Omental fat pad (tissue), 4 donors: ENCODE measurements at places on chromosomes 3 and 15.

GRCh38 chr3:99286266-99286845, 352.0 kb upstream of the COL8A1 start:
- no peak for DNase-seq

- no peak for DNase-seq
These were observed 187.0 kb upstream of the ATP10A start for GRCh38 chr15:26049900-26050657.

- DNase-seq, result no peak
These were observed 89.3 kb downstream of the LRIG1 start for GRCh38 chr3:66411474-66411873.

- no peak for DNase-seq
These were observed 7.3 kb downstream of the ILDR1 start for GRCh38 chr3:122014741-122015140.

- no peak for DNase-seq
These were observed 52.5 kb upstream of the SUCLG2 start for GRCh38 chr3:67706934-67707333.

DNA sequence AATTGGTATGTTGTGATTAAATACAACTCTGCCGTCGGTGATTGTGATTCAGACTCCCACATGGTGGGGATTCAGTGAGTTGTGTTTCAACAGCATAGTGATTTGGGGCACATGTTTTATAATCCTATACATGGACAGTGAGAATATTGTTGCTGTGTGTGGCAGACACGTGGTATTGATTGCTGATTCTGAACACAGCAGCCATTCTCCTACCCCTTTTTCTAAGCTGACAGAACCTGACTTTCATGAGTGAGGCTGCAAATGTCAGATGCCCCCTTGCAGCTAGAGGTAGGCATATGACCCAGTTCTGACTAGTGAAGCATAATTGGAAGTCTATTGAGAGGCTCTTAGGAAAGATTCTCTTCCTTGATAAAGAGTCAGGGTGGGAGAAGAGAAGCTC, 155.0 kb upstream of the STRIT1 start:
- no peak for DNase-seq

- DNase-seq, result no peak
These were observed 110.2 kb upstream of the PRTG start for GRCh38 chr15:55853134-55853533.

GRCh38 chr15:64755427-64755940, 19.9 kb downstream of the RBPMS2 start:
- no peak for DNase-seq

DNA sequence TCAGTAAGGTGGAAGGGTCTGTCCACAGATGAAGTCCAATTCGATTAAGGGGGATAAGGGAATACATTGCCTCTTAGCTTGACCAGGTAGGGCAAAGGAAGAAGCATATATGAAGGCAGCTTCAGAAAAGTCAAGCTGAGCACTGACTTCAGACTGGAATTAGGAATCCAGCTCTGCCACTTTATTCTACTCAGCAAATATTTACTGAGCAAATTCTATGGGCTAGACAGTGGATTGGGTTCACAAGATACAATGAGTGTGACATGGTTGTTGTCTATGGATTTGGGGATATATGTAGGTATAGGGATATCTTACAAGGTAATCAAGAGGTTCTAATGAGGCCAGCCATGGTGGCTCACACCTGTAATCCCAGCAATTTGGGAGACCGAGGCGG, 526 bp downstream of the ADIPOQ start:
- no peak for DNase-seq

DNA sequence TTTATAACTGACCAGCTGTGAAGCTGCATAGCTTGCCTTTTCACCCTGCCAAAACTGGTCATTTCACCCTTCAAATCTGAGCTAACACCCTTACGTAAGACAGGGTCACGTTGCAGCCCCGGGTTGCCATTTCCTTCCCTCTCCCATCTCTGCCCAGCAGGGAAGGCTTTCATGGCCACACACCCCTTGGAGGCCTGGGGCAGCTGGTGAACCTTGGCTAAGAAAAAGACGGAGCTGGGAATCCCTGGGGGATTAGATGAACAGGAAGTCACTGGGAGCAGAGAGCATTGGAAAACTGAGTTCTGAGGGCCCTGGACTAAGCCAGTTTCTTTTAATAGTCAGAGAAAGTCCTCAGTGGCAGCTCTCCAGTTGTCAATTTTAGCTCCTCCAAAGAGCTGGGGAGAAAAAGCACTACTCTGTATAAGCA, 67.8 kb downstream of the TTC23 start:
- no peak for DNase-seq

GRCh38 chr15:74243431-74243830, 7.3 kb downstream of the CCDC33 start:
- no peak for DNase-seq

GRCh38 chr3:44114142-44114541, 127.5 kb upstream of the TOPAZ1 start:
- no peak for DNase-seq

DNA sequence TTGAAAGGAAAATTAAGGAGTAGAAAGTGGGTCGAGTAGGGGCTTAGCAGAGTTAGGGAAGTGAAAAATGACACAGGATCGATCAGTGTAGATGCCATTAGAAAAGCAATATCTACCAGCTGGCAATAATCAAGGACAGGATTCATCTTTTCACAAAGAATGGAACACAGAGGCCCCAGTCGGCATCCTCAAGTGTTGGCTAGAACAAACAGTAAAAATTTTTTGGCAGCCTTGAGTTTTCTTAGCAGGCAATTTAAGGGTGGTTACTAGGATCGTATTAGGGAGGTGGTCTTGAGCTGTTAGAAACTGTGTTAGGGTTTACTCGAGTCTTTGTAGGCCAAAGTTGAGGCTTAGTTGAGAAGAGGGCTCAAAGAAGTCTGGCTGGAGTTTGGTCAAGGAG, 658.8 kb upstream of the SGO1 start:
- DNase-seq, result no peak

- no peak for DNase-seq
These were observed 241.1 kb downstream of the PLCL2 start for GRCh38 chr3:17125738-17126442.

- DNase-seq, result peak; percentile 33
These were observed 30.6 kb upstream of the ZSCAN2 start for GRCh38 chr15:84570164-84570735.

- DNase-seq, result no peak
These were observed 48.3 kb upstream of the RBP1 start for GRCh38 chr3:139587797-139588196.

- DNase-seq, result no peak
These were observed 1.1 kb downstream of the CHD2 start for GRCh38 chr15:92901072-92901761.

DNA sequence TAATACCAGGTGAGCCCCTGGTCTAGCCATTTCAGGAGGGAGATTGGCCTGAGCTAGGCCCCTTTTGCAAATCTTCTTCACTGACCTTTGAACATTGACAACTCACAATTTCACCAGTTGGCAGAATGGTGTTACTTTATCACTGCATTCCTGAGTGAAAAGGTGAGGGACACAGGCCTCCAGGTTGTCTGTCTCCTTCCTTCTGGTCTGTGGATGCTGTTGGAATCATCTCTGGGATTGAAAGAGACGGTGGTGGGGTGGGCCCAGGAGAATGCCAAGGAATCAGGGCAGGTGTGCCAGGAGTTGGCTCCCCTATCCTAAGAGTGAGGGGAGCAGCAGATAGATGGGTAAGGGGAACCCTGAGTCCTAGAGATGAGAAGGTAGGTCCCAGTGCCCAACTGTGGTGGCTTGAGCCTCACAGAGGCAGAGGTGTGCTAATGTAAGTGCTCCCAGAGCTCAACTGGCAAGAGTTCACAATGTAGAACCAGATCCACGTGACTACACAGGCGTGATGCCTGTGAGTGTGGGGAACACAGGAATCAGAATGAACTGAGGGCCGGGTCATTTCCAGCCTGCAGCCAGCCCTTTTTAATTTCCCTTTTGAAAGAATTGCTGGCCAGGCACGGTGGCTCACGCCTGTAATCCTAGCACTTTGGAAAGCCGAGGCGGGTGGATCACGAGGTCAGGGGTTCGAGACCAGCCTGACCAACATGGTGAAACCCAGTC, 11.2 kb downstream of the C3orf62 start:
- no peak for DNase-seq

GRCh38 chr3:54988838-54989630, 61.2 kb upstream of the LRTM1 start:
- peak; percentile 27 for DNase-seq

DNA sequence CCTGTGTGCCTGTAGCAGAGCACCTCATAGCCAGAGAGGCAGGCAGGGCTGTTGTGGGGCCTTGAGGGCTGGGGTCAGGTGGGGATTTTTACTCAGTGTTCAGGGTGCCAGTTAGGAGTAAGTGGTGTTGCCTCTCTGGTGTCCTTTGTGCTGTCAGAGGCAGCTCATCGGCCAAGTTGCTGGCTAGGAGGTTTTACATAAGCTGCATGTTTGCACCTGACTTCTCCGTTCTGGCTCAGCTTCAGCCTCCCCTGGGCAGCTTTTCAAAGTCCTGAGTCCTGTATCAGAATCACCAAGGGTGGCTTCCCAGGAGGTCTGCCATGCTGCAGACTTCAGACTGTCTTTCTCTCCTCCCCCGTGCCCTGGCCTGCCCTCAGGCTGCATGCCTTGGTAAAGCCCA, 242.6 kb upstream of the TPM1 start:
- no peak for DNase-seq

GRCh38 chr3:38610934-38611333, 38.6 kb downstream of the SCN5A start:
- no peak for DNase-seq

GRCh38 chr3:132847849-132848625, 125.8 kb upstream of the NPHP3 start:
- DNase-seq, result no peak

GRCh38 chr3:16589867-16590624, 15.2 kb downstream of the DAZL start:
- DNase-seq, result no peak

- DNase-seq, result no peak
These were observed 206.9 kb upstream of the TRIM42 start for GRCh38 chr3:140470962-140471361.

- DNase-seq, result no peak
These were observed 141.9 kb upstream of the SMAD3 start for GRCh38 chr15:66923438-66923881.

GRCh38 chr3:146160321-146160963, 542 bp downstream of the PLOD2 start:
- DNase-seq, result no peak

GRCh38 chr15:74468341-74469032, 7.5 kb upstream of the UBL7 start:
- no peak for DNase-seq

DNA sequence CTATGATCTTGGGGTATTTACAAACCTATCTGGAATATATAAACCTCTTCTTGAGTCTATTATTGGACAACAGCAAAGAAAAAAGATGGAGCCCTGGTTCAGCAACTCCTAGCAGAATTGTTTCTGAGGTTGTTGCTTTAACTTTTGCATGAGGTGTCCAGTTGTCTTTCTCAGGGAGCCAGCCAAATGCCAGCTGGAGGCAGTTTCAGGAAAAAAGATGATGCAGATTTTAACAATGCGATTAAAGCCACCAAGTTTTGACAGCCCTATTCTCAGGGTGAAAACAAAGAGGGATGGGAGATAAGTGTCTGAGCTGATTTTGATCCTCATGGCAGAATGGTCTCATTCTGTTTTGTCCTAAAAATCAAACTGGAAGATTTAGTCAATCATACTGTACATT, 181.6 kb upstream of the RASGRP1 start:
- DNase-seq, result no peak

GRCh38 chr3:144073698-144074097, 102.1 kb downstream of the DIPK2A start:
- DNase-seq, result no peak

- DNase-seq, result no peak
These were observed 37.7 kb upstream of the PARP14 start for GRCh38 chr3:122642935-122643334.

DNA sequence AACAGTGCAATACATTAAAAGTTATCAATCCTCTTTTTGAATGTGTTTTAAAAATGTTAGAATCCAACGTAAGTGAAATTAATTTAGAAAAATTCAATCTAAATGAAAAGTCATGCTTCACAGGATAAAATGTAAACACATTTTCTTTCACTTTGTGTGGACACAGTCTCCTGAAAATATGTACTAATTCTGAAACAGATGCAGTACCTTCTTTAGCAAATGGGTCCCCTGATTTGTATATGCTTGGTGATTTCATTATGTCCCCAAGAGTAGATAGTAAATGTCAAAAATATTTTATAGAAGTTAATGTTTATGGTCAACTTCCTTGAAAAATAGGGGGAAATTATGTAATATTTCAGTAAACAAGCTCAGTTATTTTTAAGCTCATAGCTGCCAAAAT, 28.9 kb downstream of the FOXP1 start:
- no peak for DNase-seq

GRCh38 chr15:89409184-89410038, 74.8 kb upstream of the POLG start:
- no peak for DNase-seq

- DNase-seq, result no peak
These were observed 25.6 kb upstream of the C3orf62 start for GRCh38 chr3:49302613-49303012.

- no peak for DNase-seq
These were observed 53.9 kb upstream of the MELTF start for GRCh38 chr3:197083486-197083885.

DNA sequence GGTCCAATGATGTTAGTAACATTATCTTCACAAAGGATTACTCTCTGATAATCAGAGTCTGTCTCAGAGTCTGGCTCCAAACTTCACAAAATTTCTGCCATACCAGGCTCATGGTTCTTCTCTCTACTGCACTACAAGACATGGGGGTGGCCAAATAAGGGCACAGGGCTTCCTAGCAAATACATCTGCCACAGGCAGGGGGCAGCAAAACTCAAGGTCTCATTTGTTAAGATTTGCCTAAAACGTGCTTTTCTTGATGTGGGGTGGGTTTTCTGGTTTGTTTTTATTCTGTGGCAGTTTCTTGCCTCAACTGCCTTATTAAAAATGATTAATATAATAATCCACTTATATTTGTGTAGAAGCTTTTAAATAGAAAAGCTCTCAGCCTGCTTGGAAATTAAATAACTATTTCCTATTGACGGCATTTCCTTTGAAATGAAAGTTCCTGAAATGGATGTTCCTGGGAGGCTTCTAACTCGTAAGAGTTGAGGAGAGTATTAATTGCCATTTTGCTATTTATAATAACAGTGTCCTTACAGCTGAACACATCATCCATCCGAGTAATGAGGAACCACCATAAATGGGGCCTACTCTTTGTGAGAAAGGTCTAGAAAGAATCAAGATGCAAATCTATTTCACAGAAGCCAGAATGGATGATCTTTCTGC, 53.8 kb downstream of the SST start:
- DNase-seq, result no peak

DNA sequence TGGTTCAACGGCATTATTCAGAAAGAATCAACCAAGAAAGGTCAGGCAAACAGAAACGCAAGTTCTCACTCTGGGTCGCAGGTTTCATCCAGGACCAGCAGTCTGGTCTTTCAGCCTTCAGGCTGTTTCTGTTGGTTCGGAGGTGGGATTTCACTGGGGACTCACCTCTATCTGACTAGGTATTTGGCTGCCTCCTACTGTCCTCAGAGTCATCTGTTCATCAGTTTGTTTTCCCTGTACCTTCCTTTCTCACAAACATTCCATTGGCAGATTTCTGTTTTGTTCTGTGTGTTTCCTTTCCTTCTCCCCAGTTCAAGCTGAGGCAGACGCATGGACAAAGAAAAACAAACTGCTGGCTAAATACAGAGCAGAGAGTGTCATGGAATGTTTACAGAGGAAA, 1046.6 kb upstream of the CFAP20DC start:
- no peak for DNase-seq

- no peak for DNase-seq
These were observed 175.4 kb downstream of the SQOR start for GRCh38 chr15:45810201-45810600.
